ENCODE measurements at places on chromosomes 5 and 9.

DNA sequence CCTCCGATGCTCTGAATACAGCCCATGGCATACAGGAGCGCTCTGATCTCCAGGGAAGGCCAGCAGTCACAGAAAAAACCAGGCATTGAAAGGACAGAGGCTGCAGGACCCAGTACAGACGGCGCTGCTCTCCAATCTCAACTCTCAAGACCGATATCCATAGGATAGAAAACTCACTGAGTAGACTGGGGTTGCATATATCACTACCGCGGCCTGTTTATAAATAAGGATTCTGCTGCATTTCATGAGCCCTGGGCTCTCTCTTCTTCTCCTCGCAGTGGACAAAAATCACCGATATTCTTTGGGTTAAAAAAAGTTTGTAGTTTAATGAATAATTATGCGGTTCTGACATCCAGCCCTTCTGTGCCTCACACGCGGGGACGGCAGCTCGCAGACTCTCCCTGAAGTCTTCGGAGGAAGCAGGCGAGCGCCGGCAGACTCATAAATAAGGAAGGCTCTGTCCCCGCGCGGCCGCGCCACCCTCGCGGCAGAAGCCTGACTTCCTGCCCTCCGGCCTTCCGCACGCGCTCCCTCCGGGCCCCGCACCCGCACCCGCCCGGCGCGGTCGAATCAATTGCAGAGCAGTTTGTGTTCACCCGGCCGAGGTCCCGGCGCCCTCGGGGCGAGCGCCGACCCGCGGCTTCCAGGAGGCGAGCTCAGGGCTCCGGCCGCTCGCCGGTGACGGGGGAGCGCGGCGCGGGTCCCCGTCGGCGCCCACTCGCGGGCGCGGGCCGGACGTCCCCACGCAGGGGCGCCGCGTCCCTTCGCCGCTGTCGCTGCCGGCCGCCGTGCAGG, at the start of gene FAM78A:
Gene FAM78A, minus strand, starts transcription at position 417 of the 795 bp plus-strand sequence. Its CDS starts 331 bp downstream, at position 86.
- DNase-seq = peak; percentile 49

GRCh38 chr5:58405175-58405574, 54.7 kb downstream of the PLK2 start:
- DNase-seq = no peak

DNA sequence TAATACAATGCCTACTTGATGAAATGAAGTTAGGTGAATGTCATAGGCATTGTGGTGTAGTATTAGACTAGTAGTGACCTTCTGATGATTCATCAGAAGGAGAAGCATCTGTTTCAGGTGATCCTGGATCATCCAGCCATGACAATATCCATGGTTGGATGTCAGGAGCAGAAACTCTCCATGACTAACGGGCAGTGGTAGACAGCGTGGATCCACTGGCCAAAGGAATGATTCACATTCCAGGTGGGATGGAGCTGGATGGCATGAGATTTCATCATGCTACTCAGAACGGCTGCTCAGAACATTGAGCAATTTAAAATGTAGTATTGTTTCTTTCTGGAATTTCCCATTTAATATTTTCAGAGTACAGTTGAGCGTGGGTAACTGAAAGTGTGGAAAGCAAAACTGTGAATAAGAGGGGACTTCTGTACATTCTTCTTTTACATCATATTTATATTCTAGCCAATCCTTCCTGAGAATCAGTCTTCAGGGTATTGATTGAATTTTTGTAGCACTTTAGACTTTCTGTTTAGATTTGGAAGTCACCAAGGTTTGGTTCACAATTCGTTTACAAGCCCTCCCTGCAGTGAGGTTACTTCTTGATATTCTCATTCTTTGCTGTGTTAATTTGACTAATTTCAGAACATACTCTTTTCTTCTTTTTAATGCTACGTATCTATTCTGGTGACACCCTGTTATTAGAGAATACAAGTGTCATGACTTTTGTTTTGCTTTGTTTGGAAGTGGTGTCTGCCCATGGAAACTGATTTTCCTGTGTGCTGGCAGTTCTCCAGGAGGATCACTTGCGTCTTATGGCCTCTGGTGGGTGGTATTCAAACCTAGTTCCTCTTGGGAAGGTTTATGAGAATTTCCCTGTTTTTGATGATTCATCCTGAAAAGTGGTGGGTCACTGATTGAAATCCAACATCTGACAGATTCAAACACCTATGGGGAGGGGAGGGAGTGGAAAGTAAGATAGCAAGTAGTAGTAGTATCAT, 12.2 kb upstream of the CLINT1 start:
- DNase-seq = no peak

DNA sequence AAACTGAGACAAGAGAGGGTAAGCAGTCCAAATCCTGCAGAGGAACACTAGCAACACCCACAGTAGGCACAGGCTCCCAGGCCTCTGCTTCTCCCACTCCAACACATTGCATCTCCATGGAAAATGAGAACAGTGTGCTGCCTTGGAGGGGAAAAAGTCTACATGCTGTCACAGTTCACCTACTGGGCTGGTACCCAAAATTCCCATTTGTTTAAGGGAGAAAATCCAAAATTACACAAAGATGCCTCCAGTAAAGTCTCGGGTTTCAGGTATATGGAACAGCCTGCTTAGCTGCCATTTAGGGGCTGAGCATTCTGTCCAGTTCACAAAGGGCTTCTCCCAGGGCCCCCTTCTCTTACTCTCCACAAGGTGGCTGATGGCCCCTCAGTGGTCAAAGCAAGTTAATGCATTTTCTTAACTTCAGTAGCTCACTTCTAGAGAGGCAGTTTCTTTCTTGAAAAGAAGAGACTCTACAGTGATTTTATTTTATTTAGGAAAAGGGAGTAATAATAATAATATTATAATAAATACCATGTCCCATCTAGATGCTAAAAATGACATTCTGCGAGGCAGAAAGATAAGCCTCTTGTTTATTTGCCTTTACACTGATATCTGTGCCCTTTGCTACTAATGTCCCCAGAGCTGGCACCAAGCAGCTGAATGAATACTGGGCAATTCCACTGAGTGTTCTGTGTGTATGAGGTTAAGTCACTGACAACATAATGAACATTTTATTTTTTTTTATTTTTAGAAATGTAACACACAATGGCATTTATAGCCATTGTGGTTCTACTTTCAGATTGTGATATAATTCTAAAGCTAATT, 89.4 kb downstream of the RGS7BP start:
- DNase-seq = no peak

DNA sequence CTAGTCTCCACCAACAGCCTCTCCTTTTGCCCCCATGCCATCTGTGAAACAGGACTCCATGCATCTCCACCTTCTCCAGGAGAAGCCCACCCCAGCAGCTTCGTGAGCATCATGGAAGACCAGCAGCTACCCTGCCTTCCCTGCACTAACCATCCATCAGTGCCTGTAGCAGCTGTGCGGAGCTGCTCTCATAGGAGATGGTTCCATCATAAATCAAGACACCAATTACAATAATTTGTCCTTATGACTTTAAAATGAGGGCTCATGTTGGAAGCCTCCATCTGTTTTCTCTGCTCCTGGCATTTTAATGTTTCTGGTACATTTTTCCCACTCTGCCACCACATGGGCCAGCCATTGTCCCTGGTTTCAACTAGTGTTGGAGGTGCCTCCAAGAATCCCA, 69.9 kb downstream of the FGF1 start:
- no peak for DNase-seq

- no peak for DNase-seq
Observed at GRCh38 chr9:102631559-102631958, 363.6 kb upstream of the CYLC2 start.

DNA sequence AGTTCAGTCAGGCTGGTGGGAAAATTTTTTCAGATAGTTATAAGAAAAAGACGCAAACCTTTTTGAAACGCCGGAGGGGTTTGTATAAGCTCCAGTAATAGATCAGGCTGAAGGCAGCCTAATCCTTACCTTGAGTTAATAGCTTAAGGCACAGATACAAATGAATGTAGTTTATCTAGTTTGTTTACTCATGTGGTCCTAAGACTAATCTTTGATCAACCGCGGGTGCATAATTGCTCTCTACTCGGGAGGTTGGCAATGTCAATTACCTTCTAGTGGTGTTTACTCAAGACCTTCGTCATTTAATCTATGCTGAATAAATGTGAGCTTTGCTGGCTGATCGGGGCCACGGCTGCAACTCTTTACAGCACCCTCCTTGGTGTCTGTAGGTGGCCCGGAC, 665 bp upstream of the INSL4 start:
- DNase-seq = no peak

GRCh38 chr9:129934041-129934591, 98.9 kb downstream of the USP20 start:
- no peak for DNase-seq

GRCh38 chr5:154811239-154811638, 39.2 kb downstream of the FAXDC2 start:
- no peak for DNase-seq

GRCh38 chr5:2700876-2701275, 50.6 kb downstream of the IRX2 start:
- DNase-seq = no peak

DNA sequence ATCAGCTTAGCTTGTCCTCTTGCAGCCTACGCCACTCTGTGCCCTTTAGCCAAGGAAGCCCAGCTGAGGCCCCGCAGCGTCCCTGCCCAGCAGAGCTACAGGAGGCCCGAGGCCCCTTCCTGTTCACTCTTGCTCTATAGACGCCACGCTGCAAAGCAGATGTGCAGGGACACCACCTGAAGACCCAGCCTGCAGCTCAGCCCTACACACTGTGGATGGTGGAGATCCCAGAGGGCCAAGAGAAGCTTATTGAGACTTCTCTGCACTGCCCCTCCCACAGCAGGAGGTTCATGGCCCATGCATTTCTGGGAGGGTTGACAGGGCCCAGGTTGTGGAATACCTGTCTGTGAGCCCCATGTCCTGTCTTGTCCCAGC, 33.6 kb downstream of the IRF1 start:
- no peak for DNase-seq

- DNase-seq = no peak
Observed at GRCh38 chr5:9140711-9141110, 405.2 kb downstream of the SEMA5A start.

GRCh38 chr5:133715616-133716015, 103.3 kb upstream of the FSTL4 start:
- no peak for DNase-seq

GRCh38 chr9:20290257-20290656, 332.0 kb downstream of the MLLT3 start:
- no peak for DNase-seq

DNA sequence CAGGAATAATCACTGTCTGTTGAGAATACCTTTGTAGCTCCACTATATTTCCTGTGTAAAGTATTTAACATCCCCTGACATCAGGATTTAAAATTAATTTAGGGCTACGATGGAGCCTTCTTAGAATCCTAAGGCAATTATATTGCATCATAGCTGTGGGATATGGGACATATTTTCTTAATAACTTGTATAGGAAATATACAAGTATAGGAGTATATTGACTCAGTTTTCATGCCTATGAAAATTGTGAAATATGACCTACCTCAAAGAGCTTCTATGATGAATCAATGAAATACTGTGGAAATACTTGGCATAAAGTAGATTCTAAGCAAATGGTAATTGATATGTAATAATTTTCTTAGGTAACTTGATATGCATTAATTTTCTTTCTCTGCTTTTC, 221.0 kb upstream of the KLF4 start:
- no peak for DNase-seq

DNA sequence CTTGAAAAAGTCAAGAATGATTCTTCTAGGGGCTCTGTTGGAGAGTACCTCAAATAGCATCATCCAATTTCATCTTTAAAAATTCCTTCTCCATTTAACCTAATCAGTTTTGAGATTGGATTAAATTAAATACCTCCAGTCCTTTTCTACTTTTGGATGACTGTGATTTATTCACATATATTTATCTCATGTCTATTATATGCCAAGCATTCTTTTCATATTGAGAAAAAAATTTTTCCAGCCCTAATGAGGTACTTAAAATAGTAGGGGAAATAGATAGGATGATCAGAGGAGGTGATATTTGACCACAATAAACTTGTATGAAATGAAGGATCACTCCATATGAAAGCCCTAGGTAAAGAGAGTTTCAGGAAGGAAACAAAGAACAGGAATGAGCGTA, 250.1 kb downstream of the MAT2B start:
- DNase-seq = no peak

DNA sequence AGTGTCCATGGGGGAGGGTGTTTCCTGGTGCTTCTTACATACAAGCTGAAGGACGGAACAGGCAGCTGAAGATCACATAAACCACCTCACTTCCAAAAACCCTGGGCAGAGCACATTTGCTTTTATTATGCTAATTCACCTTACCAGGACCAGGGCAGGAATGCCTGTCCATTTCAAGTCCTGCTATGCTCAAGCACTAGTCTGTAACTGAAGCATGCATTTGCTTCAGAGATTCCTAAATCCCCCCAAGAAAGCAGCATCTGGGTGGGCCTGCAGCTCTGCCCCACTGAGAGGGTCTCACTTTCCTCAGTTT, 9.4 kb upstream of the NACC2 start:
- no peak for DNase-seq

GRCh38 chr9:118321788-118322187, 617.6 kb downstream of the TLR4 start:
- DNase-seq = no peak

DNA sequence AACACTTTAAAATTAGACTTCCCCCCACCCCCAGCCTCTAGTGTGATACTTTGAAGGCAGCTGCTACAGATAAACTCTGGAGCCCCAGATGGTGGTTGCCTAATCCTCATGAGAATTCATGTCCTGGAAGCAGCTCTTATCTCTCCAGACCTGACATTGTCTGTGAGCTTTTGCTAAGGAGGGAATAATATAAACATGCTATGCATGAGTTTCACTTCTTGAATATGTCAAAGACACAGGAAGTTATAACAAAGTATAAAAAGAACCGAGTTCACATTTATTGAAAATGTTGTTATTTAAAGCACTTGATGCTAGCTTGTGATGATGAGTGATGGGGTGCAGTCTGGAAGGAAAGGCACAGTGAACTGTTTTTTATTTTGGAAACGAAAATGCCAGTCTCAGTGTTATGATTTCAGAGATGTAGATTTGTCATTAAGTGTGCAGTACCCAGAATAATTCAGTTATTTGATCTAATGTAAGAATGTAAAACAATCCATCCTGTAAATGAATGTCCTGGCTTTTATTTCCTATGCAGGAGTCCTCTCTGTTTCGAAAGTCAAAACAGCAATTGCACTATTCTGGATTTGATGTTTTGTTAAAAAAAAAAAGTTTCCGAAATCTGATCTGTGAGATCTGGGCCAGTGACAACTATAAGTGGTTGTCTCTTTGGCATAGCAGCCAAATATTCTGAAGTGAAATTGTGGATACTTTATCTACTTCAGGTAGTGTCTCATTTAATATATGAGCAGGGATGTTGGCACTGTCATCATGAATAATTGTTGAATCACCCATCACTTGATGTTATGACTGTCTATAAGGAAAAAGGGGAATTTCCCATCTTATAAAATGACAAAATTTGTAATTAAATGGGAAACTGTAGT, 77.0 kb downstream of the ZCCHC7 start:
- peak; percentile 45 for DNase-seq

DNA sequence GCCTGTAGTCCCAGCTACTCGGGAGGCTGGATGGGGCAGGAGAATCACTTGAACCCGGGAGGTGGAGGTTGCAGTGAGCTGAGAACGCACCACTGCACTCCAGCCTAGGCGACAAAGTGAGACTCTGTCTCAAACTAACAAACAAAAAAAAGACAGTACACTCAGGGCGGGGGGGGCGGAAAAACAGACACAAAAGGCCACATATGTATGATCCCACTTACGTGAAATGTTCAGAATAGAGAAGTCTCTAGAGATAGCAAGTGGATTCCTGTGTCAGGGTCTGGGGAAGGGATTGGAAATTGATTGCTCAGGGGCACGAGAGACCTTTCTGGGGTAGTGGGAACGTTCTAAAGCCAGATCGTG, 9.0 kb upstream of the LCN1 start:
- DNase-seq = no peak

Measured in CD4-positive, alpha-beta T cell treated with Interferon gamma for 1 hour (primary cell).